ENCODE measurements at places on chromosomes 1 and 21. TPM values are rescaled to one million over a fixed set of nuclear protein-coding genes. Genes with fewer than 3 reads are reported as not detected.

DNA sequence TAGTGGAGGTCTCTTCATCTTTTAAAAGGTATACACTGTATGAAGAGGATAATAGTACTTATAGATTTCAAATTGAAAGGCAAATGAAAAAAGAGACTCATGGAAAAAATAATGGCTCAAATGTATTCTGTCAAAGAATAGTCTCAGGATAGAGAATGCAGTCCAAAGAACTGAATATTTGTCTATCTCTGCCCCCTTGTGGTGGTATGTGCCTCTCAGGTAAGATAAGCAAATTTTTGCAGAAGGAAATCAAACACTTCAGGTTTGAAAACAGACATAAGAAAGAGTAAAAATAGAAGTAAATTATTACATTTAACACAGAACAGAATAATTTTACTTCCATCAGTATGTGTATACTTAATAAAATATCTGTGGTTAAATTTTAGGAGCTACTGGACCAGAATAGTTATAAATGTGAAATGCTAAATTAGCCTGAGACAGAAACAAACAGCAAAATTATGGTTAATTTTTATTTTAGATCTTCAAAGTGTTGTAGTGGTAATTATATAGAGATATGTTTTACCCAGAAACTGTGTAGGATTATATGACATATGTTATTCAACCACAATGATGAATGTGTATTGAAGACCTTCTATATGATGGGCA lies 164.4 kb upstream of the PALMD start:
- no peaks in the 10 kb centered on the region for H3K36me3 ChIP-seq
- no peaks in the 10 kb centered on the region for H3K4me1 ChIP-seq
- no peaks in the 10 kb centered on the region for H3K27me3 ChIP-seq
- H3K4me3 ChIP-seq: no peak overlapping the region

Gene LMX1A
- total RNA-seq: not detected

DNA sequence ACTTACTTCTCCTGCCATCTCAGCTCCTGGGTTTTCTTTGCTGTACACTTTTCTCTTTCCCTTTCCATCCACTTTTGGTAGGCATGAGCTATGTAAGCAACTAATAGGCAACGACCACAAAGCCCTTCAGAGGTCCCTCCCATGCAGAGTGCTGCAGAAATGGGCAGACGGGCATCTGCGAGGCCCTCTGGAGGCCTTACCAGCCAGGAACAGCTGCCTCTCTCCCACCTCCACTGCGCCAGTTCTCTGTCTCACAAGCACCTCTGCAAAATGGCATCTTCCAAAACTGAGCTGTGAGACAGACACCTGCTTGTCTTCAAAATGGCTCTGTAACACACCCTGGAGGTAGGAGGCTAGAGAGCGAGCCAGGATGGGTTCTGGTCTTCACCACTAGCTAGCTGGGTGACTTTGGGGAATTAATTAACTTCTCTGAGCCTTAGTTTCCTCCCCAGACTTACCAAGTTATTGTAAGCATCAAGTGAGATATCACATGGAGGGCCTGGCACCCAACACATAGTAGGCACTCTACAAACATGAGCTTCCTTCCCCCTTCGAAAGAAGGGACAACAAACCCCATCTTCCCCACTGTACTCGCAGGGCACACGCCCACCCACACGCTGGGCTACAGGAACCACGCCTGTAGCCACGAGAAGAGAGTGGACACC lies 62.0 kb downstream of the BCAR3 start:
- H3K4me1 ChIP-seq: peaks cover 57% of the 10 kb centered on the region
- H3K27me3 ChIP-seq: no peaks in the 10 kb centered on the region
- DNase-seq: no peak
- H3K4me3 ChIP-seq: no peak overlapping the region
- H3K27ac ChIP-seq: peak overlapping the region; percentile 94
- H3K36me3 ChIP-seq: no peaks in the 10 kb centered on the region

Gene CD5L
- total RNA-seq: not detected

DNA sequence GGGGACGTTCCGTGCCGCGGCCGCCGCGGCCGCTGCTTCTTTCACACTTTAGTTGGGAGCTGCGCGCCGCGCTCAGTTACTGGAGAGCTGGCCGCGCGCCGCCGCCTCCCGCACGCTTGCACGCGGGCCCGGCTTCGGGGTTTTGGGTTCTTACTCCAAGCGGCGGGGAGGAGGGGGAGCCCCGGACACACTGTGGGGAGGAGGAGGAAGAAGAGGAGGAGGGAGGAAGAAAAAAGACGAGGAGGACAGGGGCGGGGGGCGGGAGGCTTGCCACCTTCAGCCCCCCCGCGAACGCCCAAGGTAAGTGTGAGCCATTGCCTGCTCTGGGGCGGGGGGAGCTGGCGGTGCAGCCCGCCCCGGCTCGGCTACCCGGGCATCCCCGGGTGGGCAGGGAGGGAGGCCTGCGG lies 243 bp downstream of the C1orf21 start:
- H3K27ac ChIP-seq: peak overlapping the region; percentile 87

Gene ARHGEF10L
- 48.3 TPM for total RNA-seq

Gene PARK7
- total RNA-seq: 166 TPM

DNA sequence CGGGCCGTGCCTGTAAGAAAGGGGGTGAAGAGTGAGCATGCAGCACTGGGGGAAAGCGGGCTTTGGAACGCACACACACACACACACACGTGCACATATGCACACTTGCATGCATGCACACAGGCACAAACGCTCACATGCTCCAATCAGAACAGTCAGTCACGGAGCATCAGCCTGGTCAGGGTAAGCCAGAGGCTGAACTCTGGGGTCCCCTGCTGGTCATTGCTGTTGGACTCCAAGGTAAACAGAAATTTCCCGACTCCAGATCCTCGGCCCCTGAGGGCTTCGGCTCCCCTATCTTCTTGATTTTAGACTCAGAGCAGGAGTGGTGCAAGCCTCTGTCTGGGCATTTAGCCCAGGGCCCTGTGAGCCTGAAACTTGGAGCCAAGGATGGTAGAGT lies 54.2 kb downstream of the SYT2 start:
- H3K4me1 ChIP-seq: no peaks in the 10 kb centered on the region
- H3K27ac ChIP-seq: no peak overlapping the region
- DNase-seq: peak; percentile 52

Gene ZDHHC18
- 14.9 TPM for total RNA-seq

DNA sequence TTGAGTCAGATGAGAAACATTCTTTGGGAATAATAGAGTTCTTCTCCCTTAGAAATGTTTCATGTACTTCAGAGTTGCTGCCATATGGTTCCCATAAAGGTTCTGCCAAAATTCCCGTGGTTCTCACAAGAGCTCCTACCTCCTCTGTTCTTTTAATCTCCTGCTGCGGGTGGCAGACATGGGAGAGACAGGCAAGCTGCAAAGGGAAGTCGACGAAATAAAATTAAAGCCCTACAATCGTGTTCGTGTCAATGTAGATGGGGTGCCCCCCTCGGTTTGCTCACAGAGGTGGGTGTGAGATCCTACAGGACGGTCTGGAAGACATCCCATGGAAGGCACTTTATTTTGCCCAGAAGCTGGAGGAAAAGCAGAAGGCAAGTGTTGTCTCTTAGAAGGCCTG lies 276.0 kb downstream of the RWDD3 start:
- DNase-seq: no peak
- H3K4me1 ChIP-seq: peaks cover 6% of the 10 kb centered on the region
- no peaks in the 10 kb centered on the region for H3K27me3 ChIP-seq
- no peak overlapping the region for H3K4me3 ChIP-seq
- H3K27ac ChIP-seq: no peak overlapping the region

GRCh38 chr1:219427403-219427802 lies 185.5 kb downstream of the ZC3H11B start:
- DNase-seq: no peak
- H3K27ac ChIP-seq: no peak overlapping the region
- H3K27me3 ChIP-seq: no peaks in the 10 kb centered on the region
- H3K36me3 ChIP-seq: no peaks in the 10 kb centered on the region
- no peak overlapping the region for H3K4me3 ChIP-seq

- H3K27me3 ChIP-seq: no peaks in the 10 kb centered on the region
- H3K4me1 ChIP-seq: peaks cover 30% of the 10 kb centered on the region
- peak overlapping the region; percentile 95 for H3K27ac ChIP-seq
- H3K36me3 ChIP-seq: no peaks in the 10 kb centered on the region
- DNase-seq: peak; percentile 59
Observed at GRCh38 chr1:178537382-178538090, 24.6 kb downstream of the TEX35 start.

DNA sequence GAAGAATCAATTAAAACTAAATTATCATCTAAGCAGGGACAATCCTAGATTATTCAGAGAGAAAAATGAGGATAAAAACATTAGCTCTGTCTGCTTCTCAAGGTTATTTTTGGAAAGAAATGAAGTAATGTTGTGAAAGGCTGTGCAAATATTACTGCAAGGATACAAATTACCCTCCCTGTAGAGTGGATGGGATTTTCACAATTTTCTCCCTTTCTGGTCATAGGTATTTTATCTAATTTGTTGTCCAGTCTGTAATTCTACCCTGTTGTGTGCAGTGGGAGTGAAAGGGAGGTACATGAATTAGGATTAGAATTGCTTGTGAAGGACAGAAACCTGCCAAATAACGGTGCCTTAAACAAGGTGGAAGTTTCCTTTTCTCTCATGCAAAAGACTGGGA lies 54.7 kb downstream of the MAP3K7CL start:
- H3K4me1 ChIP-seq: peaks cover 17% of the 10 kb centered on the region
- no peak overlapping the region for H3K4me3 ChIP-seq
- no peak for DNase-seq
- no peak overlapping the region for H3K27ac ChIP-seq

- no peak overlapping the region for H3K4me3 ChIP-seq
- no peaks in the 10 kb centered on the region for H3K4me1 ChIP-seq
- DNase-seq: no peak
- no peaks in the 10 kb centered on the region for H3K36me3 ChIP-seq
Observed at GRCh38 chr1:125119024-125119441, 3934.3 kb downstream of the SRGAP2C start.

DNA sequence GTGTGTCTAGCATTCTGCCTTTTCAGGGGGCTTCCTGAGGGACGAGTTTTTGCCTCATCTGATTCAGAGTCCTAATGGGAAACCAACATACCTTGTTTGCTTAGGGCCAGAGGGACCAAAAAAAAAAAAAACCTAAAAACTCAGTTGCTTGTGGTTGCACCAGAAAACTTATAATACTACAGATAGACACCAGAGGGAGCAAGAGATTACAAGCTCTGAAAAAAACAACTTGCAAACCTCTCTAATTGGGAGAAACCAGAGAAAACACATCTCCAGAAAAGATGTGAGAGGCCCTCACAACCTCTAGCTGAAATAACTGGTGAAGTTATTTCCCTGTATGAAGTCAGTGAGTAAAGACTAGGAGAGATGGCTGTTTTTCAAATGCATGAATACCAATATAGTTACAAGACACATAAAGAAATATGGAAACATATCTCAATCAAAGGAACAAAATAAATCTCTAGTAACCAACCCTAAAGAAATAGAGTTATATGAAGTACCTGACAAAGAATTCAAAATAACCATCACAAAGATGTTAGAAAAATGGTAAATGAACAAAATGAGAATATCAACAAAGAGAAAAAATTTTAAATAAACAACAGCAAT lies 233.7 kb upstream of the NFIA start:
- peak; percentile 43 for DNase-seq
- H3K27me3 ChIP-seq: no peaks in the 10 kb centered on the region
- H3K4me3 ChIP-seq: no peak overlapping the region
- no peak overlapping the region for H3K27ac ChIP-seq
- H3K36me3 ChIP-seq: no peaks in the 10 kb centered on the region
- H3K4me1 ChIP-seq: no peaks in the 10 kb centered on the region

Gene NBPF20
- total RNA-seq: 4.0 TPM

- no peaks in the 10 kb centered on the region for H3K4me1 ChIP-seq
- DNase-seq: no peak
- no peak overlapping the region for H3K27ac ChIP-seq
Observed at GRCh38 chr1:100433563-100433962, 81.3 kb downstream of the CDC14A start.

Gene OR14K1
- total RNA-seq: not detected

Gene HPDL
- 6.2 TPM for total RNA-seq

Gene LDLRAD1
- 1.7 TPM for total RNA-seq

Measured in hepatocyte (in vitro differentiated cells).